Memory B cell (primary cell): ENCODE measurements at places on chromosomes 4 and X.

GRCh38 chr4:114386637-114387233 lies 211.9 kb upstream of the UGT8 start:
- DNase-seq: peak; percentile 30

DNA sequence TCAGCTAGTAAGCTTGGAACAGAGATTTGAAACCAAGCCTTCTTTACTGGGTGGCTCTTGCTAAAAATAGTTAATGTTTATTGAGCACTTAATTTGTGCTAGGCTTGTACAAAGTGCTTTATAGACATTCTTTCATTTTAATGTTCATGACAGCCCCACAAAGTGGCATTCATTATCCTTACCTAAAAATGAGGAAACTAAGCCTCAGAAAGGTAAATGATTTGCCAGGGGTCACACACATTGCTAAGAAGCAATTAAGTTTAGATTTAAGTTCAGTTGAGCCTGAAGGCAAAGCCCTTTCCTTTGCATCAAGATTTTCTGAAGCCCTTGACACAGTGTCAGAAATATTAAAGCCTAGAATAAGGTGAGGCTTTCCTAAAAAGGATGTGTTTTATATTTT lies 327.5 kb upstream of the FGF13 start:
- DNase-seq: no peak

- DNase-seq: no peak
These were observed 113.3 kb upstream of the SHISA3 start for GRCh38 chr4:42284030-42284429.

GRCh38 chr4:156138781-156139280 lies 185.2 kb upstream of the CTSO start:
- no peak for DNase-seq

GRCh38 chr4:58507079-58507478 lies 1396.9 kb upstream of the IGFBP7 start:
- DNase-seq: no peak

DNA sequence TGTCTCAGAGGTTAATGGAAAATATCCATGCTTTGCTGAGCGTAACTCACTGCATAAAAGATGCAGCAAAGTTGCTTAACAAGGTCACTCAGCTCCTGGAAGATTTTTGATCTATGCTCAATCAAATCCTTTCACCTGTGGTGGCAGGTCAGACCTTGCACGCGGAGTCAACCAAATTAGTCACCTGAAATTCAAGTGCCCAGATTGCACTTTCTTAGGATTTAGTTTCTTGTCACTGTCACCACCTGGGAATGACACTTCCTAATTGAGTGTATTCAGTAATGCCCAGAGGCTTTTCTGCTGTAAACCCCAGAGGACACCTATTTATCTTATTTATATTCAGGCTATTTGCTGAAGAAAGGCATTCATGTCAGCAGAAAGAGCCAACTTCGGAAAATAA lies 215.8 kb upstream of the SMIM31 start:
- no peak for DNase-seq

- no peak for DNase-seq
These were observed 1157.1 kb downstream of the ARAP2 start for GRCh38 chr4:35087218-35087617.

DNA sequence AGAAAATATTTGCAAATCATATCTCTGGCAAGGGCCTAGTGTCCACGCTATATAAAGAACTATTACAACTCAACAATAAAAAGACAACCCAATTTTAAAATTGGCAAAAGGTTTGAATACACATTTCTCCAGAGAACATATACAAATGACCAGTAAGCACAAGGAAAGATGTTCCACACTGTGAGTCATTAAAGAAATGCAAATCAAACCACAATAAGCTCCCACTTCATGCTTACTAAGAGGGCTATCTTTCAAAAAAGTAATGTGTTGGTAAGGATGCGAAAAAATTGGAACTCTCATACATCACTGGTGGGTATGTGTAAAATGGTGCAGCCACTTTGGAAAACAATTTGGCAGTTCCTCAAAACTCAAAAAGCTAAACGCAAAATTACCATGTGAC lies 884.0 kb upstream of the INTU start:
- no peak for DNase-seq

DNA sequence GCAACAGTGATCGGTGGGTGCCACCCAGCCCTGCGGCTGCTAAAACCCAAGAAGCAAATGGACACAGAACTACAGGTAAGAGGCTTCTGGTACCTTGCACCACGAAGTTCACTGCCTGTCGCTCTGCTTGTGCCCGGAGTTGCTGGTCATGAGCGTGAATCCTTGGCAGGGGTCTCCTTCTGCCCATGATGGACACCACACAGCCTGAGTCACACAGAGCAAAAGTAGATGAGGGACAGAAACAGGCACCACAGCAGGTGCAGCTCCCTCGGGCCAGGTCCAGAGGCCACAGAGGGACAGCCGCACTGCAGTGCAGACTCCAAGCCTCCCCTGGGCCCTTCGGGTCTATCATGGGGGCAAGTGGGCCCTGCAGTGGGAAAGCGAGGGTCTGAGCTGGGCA lies 22.4 kb downstream of the NAT8L start:
- DNase-seq: no peak

DNA sequence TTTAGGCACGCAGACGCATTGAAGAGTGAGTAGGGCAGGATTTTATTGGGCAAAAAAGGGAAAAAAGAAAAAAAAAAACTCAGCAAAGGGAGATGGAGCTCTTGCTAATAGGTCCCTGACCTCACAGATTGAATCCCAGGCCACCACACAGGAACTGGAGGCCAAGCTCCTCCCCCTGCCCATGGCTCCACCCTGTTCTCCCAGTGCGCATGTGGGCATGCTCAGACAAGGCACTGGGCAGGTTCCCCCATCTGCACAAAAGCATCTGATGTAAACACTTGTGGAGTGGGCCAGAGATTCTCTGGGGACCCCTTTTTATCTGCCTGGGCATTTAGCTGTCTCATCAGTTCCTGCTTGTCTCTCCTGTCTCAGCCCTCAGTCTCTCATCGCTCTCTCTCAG lies 9.5 kb downstream of the FRMD7 start:
- no peak for DNase-seq

DNA sequence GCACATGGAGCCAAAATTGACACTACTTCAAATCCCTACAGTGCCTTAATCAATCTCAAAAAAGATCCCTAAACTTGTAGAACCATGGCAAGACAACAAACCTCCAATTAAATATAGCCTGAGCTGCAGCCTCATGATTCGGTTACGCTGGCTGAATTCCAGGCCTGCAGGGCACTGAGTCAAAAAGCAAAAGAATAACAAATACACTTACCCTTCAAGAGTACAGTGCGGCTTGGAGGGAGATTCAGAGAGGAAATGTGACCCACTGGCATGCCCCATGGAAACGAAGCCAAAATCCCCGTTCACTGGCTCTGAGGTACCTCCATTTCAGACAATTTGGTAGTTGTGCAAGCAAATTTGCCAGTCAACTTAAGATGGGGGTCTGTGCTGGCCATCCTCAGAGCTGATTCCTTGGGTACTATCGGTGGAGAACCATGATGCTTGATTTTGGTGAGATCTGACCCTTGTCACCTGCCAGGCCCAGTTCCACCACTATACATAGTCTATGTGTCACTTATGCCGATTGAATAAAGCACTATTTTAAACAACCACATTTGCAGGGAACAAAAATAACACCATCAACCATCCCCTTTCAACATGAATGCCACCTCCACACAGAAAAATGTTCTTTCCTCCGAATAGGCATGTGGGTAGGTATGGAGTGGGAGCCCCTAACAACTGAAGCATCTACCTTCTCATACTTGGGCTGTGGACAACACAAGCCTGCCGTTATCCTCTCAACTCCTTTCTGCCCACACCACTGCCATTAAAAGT lies 2.1 kb downstream of the C4orf54 start:
- no peak for DNase-seq

GRCh38 chr4:31239886-31240285 lies 519.7 kb downstream of the PCDH7 start:
- no peak for DNase-seq

GRCh38 chrX:129772796-129773431 lies 6.8 kb upstream of the SASH3 start:
- DNase-seq: peak; percentile 74

DNA sequence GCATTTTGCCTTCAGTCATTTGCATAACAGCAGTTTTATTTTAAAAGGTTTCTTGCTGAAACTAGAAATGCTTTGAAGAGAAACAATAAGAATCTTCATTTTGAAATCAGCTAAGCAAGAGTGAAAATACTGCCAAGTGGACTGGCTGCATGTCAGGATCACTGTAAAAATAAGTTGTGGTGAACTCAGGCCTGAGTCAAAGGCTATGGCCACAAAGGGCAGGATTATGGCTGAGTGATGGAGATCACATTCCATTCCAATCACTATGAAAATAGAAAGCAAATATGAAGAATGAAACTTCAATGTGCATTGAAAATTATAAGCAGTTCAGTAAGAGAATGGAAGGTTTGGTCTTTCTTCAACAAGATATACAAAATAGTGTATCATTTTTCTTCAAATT lies 224.5 kb downstream of the PCDH18 start:
- no peak for DNase-seq

DNA sequence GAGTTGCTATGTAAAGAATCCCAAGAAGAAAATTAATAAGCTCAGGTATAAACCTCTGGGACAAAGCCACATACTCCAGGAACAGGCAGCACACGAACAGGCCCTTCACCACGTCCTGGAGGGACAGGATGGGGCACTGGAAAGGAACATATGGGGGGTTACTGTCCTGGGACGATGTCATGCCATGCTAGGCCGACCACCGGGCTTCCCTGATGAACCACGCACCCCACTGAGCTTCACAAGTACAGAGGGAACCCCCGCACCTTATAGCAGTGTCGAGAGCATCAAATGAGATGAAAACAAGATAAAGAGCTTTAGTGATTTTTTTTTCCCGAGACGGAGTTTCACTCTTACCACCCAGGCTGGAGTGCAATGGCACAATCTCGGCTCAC lies 19.1 kb downstream of the NOP14 start:
- DNase-seq: no peak

GRCh38 chr4:35697210-35697736 lies 547.0 kb downstream of the ARAP2 start:
- no peak for DNase-seq

- DNase-seq: no peak
These were observed 39.7 kb downstream of the AFF2 start for GRCh38 chrX:148540114-148540513.
